ENCODE measurements at places on chromosomes 4 and X.

GRCh38 chr4:133131829-133132460, 17.1 kb upstream of the PCDH10 start:
- DNase-seq, result peak; percentile 34

- no peak for DNase-seq
Observed at GRCh38 chr4:845836-846251, 19.9 kb upstream of the CPLX1 start.

GRCh38 chr4:141395246-141395830, 174.6 kb downstream of the ZNF330 start:
- no peak for DNase-seq

GRCh38 chr4:183504930-183505610, at the start of gene ING2:
TSS of gene ING2 (plus strand) at chr4:183505058. CDS start at chr4:183505196, 138 bp downstream.
- no peak for DNase-seq

DNA sequence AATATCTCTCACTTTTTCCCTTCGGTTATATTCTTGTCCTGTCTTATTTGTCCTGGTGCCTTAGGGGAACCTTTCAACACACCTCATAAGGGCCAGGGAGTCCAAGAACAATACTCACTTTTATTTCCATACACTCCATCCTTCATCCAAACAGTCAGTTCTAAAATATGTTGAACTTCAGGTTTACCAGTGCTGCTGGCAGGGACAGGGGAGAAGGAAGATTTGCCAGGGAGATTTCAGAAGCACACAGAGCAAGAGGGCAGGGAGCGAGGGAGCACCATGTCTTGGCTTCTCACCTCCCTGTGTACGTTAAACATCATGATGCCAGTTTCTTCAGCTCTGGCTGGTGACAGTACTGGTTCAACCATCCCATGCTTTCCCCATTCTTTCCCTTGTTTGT, 631.1 kb upstream of the FAT1 start:
- no peak for DNase-seq

Measured in NCI-H748 treated with DMSO at 0.1 percent for 48 hours (cell line).